ENCODE measurements at places on chromosomes 11 and 22. TPM values are rescaled to one million over a fixed set of nuclear protein-coding genes. Genes with fewer than 3 reads are reported as not detected.

DNA sequence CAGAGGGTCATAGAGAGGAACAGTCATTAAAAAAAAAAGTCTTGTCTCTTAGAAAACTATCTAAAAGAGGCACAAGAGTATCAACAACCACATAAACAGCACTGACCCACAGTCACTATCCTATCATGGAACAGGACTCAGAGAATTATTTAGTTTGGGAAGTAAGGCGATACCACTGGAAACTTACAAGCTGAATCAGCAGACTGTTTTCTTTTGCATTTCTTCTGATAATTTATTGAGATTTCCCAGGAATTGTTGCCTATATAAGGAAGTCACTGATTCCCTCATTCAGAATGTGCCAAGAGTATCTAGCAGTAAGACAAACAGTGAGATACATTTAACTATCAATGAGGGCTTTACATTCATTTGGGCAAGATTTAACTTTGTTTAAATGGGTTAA, 304.1 kb downstream of the GUCY1A2 start:
- no peaks in the 10 kb centered on the region for H3K27me3 ChIP-seq
- H3K27ac ChIP-seq, result no peak overlapping the region
- no peaks in the 10 kb centered on the region for H3K4me1 ChIP-seq
- no peak for DNase-seq

GRCh38 chr11:1478544-1478943, 8.0 kb downstream of the MOB2 start:
- H3K27me3 ChIP-seq, result no peaks in the 10 kb centered on the region
- H3K4me3 ChIP-seq, result no peak overlapping the region
- DNase-seq, result no peak

- DNase-seq, result no peak
- no peaks in the 10 kb centered on the region for H3K36me3 ChIP-seq
- no peak overlapping the region for H3K4me3 ChIP-seq
- H3K4me1 ChIP-seq, result peaks cover 71% of the 10 kb centered on the region
Observed at GRCh38 chr22:43234264-43234988, 47.5 kb upstream of the TTLL12 start.

DNA sequence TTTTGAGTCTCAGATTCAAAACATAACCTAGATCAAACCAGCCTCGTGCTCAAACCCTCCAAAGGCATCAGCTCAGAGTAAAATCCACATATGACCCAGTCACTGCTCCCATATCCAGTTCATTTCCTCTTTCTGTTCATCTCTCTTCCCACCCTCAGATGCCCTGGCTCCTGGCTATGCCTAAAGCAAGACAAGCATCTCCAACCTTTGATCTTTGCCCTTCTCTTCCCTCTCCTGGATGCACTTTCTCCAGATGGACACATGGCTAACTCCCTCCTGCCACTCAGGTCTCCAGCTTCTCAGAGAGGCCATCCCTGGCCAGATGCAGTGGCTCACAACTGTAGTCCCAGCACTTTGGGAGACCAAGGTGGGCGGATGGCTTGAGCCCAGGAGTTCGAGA, 14.3 kb upstream of the CREB3L1 start:
- DNase-seq, result no peak
- no peak overlapping the region for H3K27ac ChIP-seq
- H3K27me3 ChIP-seq, result no peaks in the 10 kb centered on the region

LUZP2 gene
- not detected for total RNA-seq

FGF3 gene
- total RNA-seq, result not detected

CHRNA10 gene
- total RNA-seq, result 0.71 TPM

Data from HepG2 (cell line).